ENCODE measurements at places on chromosomes 1 and 21.

DNA sequence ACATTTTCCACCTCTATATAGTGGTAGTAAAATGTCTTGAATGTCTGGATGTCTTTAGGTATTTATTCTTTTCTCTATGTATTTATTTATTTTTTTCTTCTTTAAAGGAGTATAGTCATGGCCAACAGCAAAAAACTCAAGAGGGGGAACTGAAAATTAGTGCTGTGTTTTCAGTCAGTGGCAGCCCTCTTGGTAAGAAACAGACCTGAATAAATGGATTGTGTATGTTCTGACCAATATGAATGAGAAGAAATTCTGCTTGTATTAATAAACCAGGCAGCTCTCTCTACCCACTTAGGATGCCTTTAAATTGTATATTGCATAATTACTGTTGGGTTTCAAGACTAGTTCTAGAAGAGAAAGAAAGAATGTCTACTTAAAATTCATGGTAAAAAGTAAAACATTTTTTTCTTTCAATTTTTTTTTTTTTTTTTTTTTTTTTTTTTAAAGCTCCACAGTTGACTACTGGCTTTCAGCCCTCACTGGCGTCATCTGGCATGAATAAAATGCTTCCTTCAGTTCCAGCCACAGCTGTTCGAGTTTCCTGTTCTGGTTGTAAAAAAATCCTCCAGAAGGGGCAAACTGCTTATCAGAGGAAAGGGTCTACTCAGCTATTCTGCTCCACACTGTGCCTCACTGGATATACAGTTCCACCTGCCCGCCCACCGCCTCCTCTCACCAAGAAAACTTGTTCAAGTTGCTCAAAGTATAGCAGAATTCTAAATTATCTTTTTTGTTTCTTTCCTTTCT is 101.6 kb downstream of the ZMYM4 start:
- no peak overlapping the region for H3K27ac ChIP-seq
- no peak overlapping the region for H3K4me3 ChIP-seq
- no peaks in the 10 kb centered on the region for H3K36me3 ChIP-seq
- DNase-seq: no peak
- no peaks in the 10 kb centered on the region for H3K4me1 ChIP-seq
- H3K27me3 ChIP-seq: no peaks in the 10 kb centered on the region

GRCh38 chr1:210174133-210174532 is 58.5 kb upstream of the SERTAD4 start:
- no peak overlapping the region for H3K27ac ChIP-seq
- H3K4me1 ChIP-seq: no peaks in the 10 kb centered on the region
- H3K36me3 ChIP-seq: no peaks in the 10 kb centered on the region
- no peak overlapping the region for H3K4me3 ChIP-seq
- peaks cover 14% of the 10 kb centered on the region for H3K27me3 ChIP-seq
- no peak for DNase-seq

GRCh38 chr1:93981274-93981667 is 72.0 kb upstream of the GCLM start:
- no peaks in the 10 kb centered on the region for H3K4me1 ChIP-seq
- H3K4me3 ChIP-seq: no peak overlapping the region
- peaks cover 13% of the 10 kb centered on the region for H3K27me3 ChIP-seq
- no peaks in the 10 kb centered on the region for H3K36me3 ChIP-seq
- DNase-seq: no peak

GRCh38 chr1:93673163-93673829 is 8.3 kb downstream of the BCAR3 start:
- H3K36me3 ChIP-seq: no peaks in the 10 kb centered on the region
- H3K4me1 ChIP-seq: no peaks in the 10 kb centered on the region
- no peak overlapping the region for H3K27ac ChIP-seq
- H3K4me3 ChIP-seq: no peak overlapping the region
- DNase-seq: no peak
- no peaks in the 10 kb centered on the region for H3K27me3 ChIP-seq

Data from naive thymus-derived CD8-positive, alpha-beta T cell (primary cell).